ENCODE measurements at places on chromosomes 2 and 18.

- DNase-seq = no peak
Measured at GRCh38 chr18:59093668-59094067, 46.0 kb upstream of the SEC11C start.

DNA sequence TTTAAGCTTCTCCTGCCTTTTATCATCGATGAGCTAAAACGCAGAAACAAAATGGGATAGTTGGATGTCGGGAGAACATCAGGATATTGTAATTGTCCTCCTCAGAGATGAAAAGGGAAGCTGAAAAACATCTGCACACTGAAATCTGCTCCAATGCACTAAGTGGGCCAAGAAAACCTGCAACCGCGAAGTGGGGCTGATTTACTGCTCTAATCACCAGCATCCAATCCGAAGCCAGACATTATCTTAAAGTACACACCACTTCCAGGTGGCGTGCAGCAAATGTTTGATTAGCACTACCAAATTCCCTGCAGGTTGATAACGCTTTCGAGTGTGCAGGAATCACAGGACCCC lies 230.3 kb upstream of the SLC14A2 start:
- DNase-seq = no peak

DNA sequence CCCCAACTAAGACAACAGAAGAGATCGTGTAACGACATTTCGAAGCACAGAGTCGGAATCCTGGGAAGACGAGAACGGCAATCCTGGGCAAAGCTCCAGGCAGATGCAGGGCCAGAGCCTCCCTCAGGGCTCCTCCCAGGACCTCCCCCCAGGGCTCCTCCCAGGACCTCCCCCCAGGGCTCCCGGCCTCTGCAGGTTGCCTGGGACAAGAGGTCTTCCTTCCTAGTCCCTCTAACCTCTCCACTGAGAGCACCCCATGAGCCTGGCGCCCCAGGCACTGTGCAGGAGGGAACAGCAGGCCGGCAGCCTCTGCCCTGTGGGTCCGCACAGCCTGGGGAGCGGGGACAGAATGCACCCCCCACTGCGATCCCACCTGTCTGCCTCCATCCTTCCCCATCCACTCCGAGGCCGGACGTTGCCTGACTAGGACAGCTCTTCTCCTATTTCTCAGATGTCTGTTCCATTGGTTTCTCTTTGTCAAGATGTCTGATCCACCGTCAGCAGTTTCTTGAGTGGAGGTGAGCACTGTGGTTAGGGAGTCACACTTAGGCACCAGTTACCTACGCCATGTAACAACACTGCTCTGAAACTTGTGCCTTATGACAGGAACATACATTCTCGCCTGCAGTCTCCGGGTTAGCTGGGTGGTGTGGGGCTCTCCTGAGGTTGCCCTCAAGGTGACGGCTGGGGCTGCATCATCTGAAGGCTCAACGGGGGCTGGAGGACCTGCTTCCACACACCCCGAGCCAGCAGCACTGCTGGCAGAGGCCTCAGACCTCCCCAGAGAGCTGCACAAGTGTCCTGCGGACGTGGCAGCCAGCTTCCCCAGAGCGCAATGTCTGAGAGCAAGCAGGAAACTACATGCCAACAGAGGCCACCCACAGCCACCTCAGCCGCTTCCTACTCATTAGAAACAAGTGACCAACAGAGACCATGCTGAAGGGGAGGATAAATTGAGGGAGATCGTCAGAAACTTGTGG lies 28.9 kb downstream of the ADI1 start:
- DNase-seq = no peak

GRCh38 chr2:11144077-11144737 lies 11.1 kb upstream of the SLC66A3 start:
- DNase-seq = no peak

DNA sequence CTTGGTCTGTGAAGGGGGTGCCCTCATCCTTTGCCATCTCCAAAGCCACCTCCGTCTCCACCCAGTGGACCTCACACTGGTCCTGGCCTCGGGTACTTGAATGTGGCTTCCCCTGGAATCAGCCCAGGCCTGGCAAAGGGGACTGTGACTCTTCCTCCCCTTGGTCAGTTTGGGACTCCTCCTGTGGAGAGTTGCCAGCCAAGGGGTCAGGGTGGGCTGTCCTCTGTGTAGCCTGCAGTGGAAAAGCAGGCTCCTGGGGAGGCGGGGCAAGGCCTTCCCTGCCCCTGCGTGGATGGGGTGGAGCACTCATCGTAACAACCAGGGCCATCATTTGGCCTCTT lies 59.8 kb downstream of the INHBB start:
- no peak for DNase-seq

DNA sequence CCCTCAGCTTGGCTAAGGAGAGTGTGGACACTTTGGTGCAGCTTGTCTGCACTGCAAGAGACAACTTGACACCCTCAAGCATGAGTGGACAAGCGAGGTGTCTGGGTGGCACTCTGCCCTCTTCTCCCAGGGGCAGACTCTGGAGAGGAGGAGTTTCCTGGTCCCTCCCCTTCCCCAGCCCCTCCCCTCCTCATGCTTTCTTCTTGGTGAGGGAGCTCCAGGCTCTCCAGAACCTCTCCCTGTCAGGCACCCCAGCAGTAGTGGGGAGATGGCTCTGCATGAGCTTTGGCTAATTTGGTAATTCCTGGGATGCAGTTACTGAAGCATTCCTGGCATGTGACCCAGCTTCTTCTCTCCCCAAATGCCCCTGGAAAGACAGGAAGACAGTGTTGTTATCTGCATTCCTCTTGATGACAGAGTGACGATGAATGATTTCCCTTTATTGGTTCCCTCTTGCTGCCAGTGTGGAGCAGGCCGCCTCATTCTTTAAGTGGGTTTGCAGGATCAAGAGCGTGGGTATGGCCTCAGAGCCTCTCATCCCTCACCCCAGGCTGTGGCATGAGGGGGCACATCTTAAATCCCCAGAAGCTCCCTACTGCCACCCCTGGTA lies 89.2 kb downstream of the STPG4 start:
- peak; percentile 89 for DNase-seq

DNA sequence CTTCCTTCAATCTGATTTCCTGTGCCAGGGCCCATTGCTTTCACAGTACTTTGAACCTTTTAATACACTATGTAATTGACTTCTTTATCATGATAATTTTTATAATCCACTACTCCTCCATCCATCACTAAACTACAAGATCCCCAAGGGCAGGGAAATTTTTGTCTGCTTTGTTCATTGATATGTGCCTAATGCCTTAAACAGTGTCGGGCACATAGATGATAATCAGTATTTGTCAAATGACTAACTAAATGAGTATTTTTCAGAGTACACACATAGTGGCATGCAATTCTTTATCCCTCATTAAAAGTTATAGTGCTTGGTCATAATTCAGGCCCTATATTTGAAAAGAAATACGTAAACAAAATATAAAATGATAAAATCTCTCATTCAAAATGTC lies 5.3 kb upstream of the STAMBP start:
- no peak for DNase-seq

DNA sequence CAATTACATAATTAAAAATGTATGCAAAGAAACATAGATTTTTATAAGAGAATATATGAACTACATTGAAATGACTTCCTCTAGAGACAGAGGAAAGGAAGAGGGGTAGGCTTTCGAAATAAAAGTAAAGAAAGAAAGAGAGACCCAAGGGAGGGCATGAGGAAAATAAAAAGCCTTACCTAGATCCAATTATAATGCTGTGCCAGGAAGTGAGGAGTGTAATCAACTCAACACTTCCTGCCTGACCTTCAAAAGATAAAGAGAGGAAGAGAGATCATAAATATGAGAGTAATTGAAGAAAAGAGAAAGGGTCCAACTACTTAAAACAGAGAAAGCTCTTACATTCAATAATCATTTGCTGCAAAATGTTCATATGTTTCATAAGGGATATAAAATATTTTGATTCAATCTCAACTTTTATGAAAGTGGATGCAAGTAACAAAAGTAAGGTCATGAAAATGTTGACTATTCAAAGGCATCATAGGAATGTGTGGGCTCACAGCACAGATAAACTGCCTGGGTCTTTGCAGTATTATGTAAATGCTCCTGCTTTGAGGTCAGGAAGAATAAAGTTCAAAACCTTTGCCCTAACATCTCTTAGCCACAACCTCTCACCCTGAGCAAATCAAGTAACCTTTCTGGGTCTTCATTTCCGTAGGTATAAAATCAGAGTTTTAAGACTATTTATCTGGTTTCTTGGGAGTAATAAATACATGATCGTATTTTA lies 1237.7 kb downstream of the LRP1B start:
- DNase-seq = no peak

DNA sequence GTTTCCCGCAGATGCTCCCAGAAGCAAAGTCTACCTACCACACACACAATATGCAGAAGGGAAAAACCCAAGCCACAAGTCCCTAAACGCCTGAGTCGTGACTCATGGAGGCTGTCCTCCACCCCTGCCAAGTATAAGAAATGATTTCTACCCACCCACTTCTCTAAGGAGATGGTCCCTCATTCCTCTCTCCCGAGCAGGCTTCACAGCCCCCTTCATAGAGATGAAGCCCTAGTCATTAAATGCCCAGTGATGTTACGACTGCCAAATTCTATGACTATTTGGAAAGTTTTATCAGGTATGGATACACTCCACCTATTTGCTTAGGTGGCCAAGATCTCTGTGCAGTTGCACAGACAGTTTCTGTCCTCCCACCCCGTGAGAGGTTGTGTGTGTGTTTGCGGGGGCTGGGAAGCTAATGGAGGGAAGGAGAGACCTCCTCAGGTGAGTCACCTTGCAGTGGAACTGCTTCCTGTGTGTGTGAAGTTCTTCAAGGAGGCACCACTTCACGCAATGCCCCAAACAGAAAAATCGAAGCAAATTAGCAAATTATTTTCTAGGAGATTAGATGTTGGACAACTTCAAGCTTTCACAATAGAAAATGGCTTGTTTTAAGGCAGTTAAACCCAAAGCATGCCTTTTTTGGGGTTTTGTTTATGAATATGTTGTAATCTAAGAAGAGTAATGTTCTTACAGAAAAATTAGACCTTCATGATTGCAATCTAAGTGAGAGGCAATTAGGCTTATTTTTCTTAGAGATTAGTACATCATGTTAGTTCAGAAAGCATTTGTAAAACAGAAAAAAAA lies 175.2 kb downstream of the TGIF1 start:
- peak; percentile 97 for DNase-seq

DNA sequence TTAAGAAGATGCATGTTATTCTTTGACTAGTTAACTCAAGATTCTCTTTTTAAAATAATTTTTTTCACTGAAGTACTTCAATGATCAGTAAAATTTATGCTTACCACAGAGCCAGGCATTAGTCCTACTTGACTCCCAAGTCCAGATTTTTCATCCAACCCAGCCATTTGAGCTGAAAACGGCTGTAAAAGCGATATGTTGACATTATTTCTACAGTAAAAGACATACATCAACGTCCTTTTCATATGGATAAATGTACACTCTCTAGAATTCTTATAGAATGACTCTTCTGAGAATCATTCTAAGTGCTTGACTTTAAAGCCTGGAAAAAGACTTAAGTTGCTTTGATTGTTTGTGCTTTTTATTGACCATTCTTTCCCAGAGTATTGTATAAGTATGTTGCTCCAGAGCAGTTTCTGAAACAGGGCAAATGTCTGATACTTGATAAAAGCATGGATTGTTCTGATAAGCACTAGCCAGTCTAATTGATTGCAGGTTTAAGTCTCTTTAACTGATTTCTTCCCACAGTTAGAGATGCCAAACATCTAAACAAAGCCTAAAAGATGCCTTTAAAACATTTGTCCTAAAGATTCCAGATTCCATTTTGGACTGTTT lies 90.9 kb downstream of the COL5A2 start:
- no peak for DNase-seq

DNA sequence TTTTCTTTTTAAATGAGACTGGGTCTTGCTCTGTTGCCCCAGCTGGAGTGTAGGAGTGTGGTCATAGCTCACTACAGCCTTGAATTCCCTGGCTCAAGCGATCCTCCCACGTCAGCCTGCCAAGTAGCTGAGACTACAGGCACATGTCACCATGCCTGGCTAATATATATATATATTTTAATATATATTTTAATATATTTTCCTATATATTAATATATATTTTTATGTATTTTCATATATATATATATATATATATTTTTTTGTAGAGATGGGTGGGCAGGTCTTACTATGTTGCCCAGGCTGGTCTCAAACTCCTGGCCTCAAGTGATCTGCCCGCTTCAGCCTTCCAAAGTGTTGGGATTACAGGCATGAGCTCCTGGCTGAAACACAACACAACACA lies 144.5 kb upstream of the GATA6 start:
- no peak for DNase-seq

GRCh38 chr2:179422037-179422643 lies 157.5 kb upstream of the SESTD1 start:
- peak; percentile 72 for DNase-seq

DNA sequence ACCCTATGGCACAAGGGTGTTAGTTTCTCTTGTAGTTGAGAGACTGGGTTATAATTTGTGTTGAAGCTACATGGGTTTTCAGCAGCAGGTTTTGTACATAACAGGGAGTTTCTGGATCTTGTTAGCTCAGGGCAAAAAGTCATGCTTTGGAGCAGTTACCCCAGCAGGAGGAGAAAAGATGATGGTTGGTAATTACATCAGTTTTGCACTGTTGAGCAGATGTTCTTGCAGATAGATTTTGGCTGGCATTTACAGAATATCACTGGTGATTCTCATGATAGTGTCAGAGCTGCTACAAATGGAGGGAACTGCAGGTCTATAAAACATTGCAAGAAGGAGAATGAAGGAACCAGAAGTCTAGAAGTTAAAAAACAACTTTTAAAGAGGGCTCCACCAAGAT lies 215.2 kb upstream of the ATP5MC3 start:
- DNase-seq = no peak

DNA sequence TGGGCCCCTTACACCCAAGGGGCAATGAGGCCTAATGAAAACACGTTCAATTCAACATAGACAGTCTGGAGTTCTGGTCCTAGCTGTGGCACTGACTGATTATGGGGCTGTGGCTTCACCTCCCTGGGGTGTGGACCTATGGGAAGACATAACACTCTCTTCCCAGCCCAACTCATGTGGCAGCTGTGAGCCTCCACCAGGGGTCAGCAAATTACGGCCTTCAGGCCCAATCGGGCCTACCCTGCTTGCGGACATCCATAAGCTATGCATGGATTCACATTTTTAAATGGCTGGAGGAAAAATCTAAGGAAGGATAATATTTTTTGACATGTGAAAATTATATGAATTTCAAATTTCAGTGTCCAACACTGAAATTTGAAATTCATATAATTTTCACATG lies 101.3 kb downstream of the LOXHD1 start:
- DNase-seq = no peak

GRCh38 chr18:13511961-13512577 lies 214.3 kb downstream of the FAM210A start:
- DNase-seq = no peak

DNA sequence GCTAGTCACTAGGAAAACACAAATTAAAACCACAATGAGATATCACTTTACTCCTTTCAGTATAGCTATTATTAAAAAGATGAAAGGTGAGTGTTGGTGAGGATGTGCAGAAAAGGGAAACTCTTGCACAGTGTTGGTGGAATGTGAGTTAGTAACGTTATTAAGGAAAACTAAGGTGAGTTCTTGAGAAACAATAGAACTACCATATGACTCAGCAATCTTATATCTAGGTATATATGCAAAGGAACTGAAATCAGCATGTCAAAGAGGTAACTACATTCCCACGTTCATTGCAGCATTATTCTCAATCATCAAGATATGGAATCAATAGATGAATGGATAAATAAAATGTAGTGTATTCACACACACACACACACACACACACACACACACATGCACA lies 117.3 kb upstream of the HNMT start:
- no peak for DNase-seq
